ENCODE measurements at places on chromosomes 6 and 20.

DNA sequence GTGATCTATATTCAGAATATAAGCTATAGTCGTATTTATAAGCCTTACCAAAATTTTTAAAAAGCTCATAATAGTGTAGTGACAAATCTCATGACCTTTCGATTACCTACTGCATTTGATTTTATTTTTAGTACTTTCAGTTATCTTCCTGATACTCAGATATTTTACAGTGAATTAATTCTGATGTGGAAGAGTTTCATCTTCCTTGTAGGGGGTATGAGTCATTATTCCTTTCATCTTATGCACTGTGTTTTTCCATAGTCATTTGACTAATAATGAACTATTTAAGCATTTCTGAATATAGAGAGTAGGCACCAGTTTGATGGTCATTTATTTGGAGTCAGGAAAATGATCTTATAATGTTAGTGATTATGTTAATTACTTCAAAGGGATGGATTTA lies 36.4 kb downstream of the HDGFL1 start:
- no peak for DNase-seq

DNA sequence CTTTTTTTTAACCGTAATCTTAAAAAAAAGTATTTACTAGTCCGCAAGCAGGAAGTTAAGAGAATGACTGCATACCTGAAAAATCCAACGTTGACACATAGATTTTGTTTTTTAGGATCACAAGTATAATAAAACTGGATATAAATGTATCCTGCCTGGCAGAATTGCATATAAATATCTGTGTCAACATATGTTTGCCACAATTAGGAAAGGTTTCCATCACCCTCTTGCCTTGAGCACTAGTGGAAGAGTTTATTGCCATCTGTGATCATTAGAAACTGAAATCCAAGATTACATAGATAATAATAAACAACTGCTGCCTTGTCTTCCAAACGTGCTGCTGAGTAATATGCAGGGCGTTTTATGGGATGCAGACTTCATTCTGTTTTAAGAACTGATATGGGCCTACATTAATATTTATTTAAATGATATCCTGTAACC lies 27.9 kb downstream of the PLEKHG1 start:
- DNase-seq, result no peak

DNA sequence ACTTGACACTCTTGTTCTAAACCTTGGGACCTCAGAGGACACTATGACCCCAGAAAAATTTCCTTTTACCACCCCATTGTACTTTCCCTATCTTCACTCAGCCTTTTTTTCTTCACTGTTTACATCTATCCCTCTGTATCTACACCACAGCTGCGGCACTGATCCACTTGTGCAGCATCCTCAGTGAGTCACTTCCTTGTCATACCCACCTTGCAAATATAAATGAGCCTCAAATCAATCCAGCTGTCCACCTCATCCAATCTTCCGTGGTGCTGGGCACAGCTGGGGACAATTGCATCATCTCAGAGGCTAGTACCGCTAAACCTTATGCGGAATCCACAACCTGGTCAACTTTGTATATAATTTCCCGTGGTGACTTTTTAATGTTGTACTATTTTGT lies 710.5 kb downstream of the QKI start:
- DNase-seq, result no peak

GRCh38 chr6:15331143-15331542 lies 85.3 kb downstream of the JARID2 start:
- DNase-seq, result no peak

- DNase-seq, result no peak
Observed at GRCh38 chr6:32943864-32944649, 3.2 kb upstream of the HLA-DMB start.

DNA sequence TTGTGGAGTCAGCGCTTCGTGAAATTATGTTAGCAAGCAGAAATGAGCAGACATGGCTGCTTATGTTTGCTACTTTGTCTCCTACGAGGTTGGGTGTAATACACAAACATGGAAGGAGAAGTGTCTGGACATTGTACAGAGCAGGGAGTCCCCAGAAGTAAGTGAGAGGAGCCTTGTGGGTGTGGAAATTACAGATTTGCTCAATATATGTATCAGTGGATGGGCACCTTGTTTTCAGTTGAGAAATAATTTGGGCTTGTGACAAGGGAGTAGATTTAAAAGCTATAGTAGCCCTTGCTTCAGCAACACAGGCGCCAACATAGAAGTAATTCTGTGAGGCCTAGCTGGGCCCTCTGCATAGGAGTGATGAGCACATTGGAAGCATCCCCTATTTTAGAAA lies 49.2 kb downstream of the HECA start:
- DNase-seq, result no peak

GRCh38 chr6:165876588-165876987 lies 213.5 kb upstream of the PDE10A start:
- no peak for DNase-seq

- peak; percentile 69 for DNase-seq
Observed at GRCh38 chr6:2853769-2854395, 12.2 kb upstream of the SERPINB1 start.

- no peak for DNase-seq
Observed at GRCh38 chr6:163679753-163680152, 265.2 kb downstream of the QKI start.

GRCh38 chr20:43766385-43766784 lies 39.6 kb upstream of the GTSF1L start:
- DNase-seq, result no peak

- DNase-seq, result no peak
Observed at GRCh38 chr6:56764081-56764566, 121.4 kb upstream of the DST start.

DNA sequence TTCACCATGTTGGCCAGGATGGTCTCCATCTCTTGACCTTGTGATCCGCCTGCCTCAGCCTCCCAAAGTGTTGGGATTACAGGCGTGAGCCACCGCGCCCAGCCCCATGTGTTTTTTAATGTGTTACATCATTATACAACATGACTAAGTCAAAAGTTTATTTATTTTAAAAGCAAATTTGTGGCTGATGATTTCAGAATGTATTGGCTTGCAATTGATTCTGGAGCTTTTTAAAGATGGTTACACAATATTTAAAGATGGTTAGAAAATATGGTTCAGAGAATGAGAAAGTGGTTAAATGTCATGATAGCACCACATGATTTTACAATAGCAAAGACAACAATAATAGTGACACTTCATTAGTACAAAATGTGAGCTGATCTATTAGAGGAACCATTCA lies 80.5 kb downstream of the SASH1 start:
- no peak for DNase-seq

DNA sequence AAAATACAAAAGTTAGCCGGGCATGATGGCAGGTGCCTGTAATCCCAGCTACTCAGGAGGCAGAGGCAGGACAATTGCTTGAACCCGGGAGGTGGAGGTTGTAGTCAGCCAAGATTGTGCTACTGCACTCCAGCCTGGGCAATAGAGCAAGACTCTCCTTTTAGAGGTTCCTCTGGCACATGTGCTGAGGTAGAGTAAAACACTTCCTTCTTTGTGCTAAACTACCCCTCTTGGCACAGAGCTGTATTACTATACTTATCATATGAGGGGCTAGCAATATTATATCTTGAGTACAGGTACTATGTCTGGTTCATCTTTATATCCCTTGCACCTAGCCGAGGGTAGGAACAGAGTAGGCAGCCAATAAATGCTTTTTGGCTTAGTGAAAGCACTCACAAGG lies 40.2 kb upstream of the SAMHD1 start:
- DNase-seq, result no peak

- DNase-seq, result no peak
Observed at GRCh38 chr6:168136001-168136400, 57.0 kb upstream of the FRMD1 start.

DNA sequence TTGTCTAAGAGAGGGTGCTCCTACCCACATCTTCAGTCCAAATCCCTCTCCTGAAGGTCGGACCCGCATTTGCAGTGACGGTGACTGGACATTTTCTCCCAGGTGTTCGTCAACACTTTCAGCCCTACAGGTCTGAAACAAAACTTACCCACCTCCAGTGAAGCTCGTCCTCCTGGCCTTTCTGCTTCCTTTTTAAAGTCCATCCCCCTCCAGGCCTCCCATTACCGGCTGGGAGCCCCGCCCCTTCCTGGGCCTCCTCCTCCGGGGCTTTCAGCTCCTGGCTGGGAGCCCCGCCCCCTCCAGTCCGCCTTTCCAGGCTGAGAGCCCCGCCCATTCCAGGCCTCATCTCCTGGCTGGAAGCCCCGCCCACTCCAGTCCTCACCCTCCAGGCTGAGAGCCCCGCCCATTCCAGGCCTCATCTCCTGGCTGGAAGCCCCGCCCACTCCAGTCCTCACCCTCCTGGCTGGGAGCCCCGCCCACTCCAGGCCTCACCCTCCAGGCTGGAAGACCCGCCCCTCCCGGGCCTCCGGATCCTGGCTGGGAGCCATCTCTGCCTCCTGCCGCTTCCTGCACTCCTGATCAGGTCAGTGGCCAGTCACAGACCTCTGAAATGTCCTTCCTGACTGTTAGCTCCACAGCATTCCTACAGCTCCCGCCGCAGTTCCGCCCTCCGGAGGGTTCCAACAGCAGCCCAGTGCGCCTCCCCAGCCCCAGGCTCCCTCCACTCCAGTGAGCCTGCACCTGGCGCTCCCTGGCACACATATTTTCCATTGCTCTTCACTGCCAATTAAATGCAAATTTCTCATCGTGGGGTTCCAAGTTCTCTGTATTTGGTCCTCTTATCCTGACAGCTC lies 98.5 kb downstream of the LY86 start:
- DNase-seq, result no peak

DNA sequence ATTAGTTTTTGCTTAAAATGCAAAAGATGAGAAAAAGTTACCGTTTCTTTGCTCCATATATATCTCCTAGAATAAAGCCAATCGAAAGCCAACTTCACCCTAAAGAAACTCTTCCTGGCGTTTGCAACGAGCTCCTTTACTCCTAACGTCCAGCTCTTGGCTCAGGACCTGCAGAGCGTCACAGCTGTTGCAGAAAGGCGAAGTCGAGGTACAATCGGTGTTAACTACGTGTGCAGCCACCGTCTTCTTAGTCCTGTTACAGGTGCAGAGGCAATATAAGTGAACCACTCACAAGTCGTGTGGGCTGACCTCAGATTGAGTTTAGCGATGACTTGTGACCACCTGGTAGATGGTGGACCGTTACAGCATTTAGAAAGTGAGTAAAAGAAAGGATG lies 113.1 kb downstream of the TRIM27 start:
- no peak for DNase-seq

- no peak for DNase-seq
Observed at GRCh38 chr6:132571774-132572173, 1.7 kb downstream of the TAAR6 start.

DNA sequence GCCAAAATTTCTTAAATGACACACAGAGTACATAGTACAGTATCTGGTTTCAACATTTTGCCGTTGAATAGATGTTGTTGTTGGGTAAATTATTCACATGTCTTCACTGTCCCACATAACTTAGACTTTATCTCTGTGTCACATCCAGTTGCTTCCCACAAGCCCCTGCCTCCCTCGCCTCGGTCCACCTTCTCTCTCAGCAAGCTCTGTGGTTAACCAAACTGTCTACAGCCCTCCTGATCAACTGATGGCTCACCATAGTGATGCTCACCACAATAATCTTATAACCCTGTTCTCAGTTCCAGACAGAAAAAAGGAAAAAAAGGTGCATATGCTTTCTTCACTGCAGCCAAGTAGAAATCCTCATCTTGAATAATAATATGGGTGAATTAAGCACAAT lies 23.0 kb downstream of the IL17F start:
- no peak for DNase-seq

DNA sequence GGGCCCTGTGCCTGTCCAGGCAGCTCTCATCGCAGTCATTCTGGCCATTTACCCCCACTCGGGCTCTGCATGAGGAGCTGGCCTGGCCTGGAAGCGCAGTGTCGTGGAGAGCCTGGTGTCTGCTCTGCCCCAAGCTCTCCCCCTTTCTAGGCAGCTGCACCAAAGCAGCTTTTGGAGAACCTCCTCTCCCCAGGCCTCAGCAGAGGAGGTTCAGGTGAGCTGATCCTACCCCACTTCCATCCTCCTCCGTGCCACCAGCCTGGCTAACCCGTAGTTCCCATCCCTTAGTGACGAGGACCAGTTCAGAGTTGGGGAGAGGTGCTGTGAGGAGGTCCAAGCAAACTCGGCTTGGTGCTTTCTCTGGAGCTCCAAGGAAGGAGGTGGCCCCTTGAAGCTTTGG lies 30.5 kb upstream of the PHACTR3 start:
- DNase-seq, result no peak

- no peak for DNase-seq
Observed at GRCh38 chr20:34382174-34382573, 19.1 kb downstream of the ITCH start.

DNA sequence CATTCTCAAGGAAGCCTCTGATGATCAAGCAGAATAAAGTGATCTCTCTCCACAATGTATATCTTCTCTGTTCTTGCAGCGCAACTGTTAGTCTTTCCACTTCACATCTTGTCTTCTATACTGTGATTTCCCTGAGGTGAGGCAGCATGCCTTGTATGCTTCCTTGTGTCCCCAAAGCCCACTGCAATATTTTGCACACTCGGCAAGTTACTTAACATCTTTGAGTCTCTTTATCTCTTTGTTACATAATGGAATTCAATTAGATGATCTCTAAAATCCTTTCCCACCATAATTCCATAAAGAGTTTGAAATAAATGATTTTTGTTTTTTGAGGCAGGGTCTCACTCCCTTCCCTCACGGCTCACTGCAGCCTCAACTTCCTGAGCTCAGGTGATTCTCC lies 40.4 kb upstream of the ALDH8A1 start:
- DNase-seq, result no peak

DNA sequence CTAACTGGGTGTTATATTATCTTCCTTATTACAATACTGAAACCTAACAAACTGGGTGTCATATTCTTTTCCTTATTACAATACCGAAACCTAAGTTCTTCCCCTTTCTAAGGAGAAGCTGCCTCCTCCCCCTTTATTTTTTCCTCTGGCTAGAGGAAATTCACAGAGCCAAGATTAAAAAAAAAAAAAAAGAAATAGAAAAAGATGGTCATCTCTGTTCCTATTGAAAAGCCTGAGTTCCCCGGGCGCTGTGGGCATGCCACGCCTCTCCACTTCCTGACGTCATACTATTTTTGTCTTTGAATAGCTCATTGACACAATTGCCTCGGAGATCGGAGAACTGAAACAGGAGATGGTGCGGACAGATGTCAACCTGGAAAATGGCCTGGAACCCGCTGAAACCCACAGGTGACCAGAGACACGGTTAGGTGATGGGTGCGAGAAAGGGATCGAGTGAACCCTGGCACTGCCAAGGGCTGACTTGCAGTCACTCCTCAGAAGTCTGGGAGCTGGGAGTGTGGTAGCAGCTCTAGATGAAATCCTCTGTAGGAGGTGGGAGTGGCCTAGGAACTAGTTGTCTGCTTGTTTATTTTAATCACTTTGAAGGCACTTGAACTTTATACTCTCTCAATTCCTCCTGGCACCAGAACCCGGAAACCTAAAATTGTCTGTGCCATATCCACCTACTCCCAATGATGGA lies 82.2 kb upstream of the NAA20 start:
- DNase-seq, result no peak

DNA sequence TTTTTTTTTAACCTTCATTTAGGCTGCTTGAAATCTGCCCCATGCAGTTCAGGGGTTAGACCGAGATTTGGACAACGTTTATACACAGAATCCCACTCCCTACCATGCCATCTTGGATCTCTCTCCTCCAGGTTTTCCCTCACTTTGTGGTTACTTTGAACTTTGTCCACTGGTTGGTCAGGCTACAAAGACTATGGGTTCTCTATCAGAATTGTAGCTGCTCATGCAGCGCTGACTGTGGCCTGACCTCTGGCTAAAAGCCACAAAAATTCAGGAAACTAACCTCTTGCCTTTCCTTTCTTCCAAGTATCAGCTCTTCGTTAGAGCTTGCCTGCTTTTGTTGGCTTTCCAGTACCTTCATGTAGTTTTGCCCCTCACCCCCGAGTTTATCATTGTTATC lies 44.9 kb upstream of the KCNG1 start:
- DNase-seq, result no peak

- DNase-seq, result no peak
Observed at GRCh38 chr6:100944644-100945043, 63.5 kb upstream of the ASCC3 start.

Measured in activated CD8-positive, alpha-beta memory T cell treated with anti-CD3 and anti-CD28 coated beads for 1 hour (primary cell).